Upper lobe of left lung (tissue), 6 donors: ENCODE measurements at places on chromosomes 2 and 18. TPM values are rescaled to one million over a fixed set of nuclear protein-coding genes. Genes with fewer than 3 reads are reported as not detected.

- no peak for DNase-seq
Measured at GRCh38 chr2:122707224-122707824, 951.9 kb downstream of the TSN start.

Gene INPP5D
- total RNA-seq = 17.6 TPM

GRCh38 chr2:222627764-222628163 lies 28.1 kb downstream of the FARSB start:
- DNase-seq = no peak

Gene FEV
- total RNA-seq = not detected

DNA sequence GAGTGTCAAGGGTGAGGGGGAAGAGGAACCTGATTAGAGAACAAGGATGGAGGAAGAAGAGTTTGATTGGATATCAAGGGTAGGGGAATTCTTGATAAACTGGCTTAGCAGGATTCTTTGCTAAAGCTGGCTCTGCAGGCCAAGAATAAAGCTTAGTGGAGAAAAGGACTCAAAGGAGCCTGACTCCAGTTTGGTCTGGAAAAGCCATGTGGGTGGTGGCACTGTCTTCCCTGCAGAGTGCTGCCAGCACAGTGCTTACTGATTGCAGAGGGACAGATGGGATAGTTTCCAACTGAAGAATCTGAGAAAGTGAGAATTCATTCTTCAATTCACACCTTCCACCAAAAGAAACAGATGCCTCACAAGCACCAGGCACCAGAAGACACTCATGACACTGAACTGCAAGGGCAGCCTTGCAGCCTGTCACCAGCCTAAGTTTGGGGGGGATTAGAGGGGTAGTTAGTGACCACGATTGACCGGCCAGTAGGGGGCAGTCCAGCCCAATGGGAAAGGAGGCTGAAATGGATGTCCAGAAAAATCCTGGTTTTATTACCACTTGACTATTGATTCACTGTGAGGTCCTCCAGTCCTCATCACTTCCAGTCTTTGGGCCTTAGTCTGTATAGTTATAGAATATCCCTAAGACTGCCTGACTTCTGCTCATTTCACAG lies 334.5 kb downstream of the SMAD2 start:
- DNase-seq = no peak

DNA sequence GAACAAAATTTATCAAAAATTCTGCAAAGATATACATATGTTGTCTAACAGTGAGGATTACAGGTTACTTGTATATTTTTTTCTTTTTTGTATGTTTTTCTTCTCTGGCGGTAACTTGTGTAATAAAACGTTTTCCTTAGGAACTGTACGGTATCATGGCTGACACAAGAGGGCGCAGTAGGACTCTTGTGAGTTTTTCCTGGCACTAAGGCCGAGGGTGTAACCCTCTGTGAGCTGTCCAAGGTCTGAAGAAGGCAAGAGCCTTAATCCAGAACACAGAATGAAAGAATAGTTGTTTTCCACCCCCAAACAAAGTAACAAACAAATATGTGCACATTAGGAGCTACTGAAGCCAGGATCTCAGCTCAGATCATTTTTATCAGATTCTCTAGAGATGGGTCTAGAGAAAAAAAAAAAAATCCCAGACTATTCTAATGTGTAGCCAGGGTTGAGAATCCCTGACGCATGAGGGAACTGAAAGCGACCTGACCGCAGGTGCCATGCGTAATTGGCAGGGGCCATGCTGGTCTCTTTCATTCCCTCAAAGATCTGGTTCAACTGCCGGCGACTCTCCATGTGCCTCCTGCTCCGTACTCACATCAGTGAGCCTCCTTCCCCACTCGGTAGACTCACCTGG lies 27.0 kb downstream of the TMEM200C start:
- DNase-seq = peak; percentile 66

DNA sequence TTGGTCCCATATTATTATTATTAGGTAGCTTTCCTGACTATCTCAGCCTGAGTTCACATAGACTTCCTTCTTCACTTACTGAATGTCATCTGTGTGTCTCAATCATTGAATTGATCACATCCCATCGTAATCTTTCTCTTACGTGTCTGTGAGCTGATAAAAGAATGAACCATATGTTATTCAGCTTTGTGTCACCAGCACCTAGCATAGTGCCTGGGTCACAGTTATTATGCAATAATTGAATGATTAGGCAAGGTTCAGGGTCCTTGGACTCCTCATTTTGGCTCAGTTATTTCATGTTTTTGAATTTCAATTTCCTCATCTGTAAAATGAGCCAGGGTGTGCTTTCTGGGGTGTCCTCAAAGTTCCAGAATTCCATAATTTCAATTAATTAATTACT lies 107.2 kb downstream of the ZEB2 start:
- DNase-seq = no peak

- DNase-seq = no peak
Measured at GRCh38 chr2:201191132-201191875, 8.4 kb downstream of the CASP10 start.

DNA sequence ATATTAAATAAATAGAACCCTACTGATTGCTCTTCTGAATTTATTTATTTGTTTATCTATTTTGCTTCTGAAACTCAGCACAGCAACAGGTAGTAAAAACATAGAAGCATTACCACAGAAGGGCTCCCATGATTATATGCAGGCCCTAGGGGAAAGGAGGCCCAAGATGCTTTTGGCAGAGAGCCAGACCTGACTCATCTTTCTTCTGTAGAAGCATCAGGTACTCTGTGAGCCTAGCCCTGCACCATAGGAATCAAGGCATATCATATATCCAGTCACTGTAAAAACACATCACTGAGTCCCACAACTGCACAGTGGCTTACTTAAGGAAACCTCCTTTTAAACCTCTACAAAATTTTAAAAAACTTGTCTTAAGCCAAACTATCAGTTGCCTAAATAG lies 1.8 kb downstream of the SCN9A start:
- no peak for DNase-seq

- DNase-seq = no peak
Measured at GRCh38 chr2:203177361-203177760, 61.5 kb upstream of the CYP20A1 start.

DNA sequence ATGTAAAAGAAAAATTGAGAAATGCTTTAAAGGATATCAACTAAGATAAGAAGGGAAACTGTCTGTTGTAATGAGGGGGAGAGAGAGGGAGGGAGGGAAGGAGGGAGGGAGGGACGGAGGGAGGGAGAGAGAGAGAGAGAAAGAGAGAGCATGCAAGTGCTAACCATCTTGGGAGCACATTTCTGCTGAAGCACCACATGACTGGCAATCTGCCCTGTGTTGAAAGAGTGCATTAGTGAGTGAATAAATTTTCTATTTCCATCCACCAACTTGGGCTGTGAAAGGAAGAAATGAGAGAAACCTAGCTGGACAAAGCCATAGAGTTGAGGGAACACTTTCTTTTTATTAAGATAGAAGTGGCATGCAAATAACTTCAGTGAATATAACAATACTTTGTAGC lies 110.7 kb downstream of the TMX3 start:
- no peak for DNase-seq

GRCh38 chr2:907706-908105 lies 42.9 kb upstream of the SNTG2 start:
- no peak for DNase-seq

Gene CAVIN2
- total RNA-seq = 145 TPM

DNA sequence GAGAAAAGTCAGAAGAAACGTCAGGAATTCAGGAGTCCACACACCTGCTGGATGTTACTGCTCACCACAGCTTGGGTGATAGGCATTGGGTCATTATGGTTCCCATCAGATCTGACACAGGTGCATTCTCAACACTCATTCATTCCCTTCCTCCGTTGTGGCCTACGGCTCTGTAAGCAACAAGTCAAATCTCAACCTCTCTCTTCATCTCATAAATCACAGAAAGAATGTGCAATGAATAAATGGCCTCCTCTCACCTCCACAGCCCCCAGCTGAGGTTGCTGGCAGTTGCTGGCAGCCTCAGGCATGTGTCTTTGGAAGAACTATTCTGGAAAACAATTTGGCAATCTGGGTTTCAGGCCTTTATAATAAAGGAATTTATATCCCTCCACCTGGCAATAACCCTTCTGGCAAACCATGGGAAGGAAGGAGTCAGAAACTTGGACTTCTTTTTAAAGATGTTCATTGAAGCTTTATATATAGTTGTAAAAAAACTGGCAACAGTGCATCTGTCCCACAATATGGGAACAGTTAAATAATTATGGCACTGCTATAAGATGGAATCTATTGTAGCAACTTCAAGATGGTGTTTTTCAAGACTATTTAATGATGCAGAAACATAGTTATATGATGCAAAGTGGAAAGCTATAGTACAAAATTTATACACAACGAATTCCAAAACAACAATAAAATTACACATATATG lies 175.4 kb downstream of the ANAPC1 start:
- DNase-seq = no peak

GRCh38 chr2:170764880-170765261 lies 5.3 kb upstream of the ERICH2 start:
- DNase-seq = no peak

DNA sequence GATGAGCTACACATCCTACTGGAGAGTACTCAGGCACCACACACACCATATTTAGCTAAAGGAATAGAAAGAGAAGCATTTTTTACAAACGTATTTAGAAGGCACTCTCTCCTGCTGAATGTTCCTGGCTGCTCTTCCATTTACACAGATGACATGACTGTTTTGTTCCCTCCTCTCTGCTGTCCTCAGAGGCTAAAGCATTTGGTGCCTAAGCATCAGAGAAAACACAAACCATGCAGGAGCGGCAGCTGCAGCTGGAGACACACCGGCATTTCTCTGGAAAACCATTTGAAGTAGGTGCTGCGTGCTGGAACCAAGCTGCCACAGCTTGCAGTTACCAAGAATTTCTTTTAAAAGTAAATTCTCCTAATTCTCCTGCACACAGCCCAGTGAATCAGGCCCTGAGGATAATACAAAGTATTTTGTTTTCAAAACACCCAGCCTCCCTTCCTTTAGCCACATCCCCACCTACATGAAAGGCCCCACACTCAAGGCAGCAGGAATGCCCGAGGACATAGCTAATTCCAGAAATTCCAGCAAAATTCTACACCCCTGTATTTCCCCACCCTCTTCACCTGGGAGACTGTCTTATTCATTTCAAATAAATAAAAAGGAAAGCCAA lies 488.9 kb upstream of the SOX11 start:
- DNase-seq = no peak
